Stimulated activated CD4-positive, alpha-beta T cell treated with anti-CD3 and anti-CD28 coated beads, Interleukin-1b, Interleukin-23, amount 100 ng/mL, for 48 hours (primary cell): ENCODE measurements at places on chromosomes 2 and 18.

DNA sequence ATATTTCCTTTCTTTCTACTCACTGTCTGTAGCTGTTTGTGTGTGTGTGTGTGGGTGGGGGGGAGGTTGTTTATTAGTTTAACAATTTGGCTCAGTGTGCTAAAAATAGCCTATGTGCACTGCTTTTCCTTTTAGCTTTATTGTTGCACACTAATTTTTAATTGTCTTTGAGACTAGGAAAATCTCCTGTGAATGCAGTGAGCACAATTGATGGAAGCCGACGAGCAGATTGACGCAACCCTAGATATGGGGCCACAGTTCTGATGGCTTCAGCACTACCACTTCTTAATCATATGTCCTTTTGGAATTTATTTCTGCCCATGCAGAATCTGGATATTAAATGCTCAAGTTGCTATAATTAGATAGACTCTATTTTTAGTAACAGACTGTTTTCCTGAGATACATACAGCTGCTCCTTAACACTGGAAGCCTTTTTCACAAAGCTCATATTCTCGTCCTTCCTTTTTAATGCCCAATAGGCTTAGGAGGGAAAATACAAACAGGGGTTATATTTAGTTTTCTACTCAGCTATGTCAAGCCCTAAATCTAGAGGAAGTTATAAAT is 109.1 kb downstream of the IRS1 start:
- no peak for DNase-seq

DNA sequence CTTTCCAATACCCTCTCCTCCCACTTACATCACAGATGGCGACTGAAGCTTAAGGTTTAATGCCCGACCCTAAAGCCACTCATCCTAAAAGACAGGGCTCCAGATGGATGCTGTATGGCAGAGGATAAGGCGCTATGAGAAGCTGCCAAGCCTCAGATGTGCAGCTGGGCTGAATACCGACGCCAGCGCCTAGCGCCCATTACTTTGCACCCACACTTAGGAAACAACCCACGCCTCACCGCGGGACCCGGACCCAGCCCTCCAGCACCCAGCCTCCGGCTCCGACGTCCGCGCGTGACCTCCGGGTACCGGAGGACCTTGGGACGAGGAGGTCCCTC is 335 bp downstream of the TRAK2 start:
- DNase-seq, result no peak

- DNase-seq, result no peak
Observed at GRCh38 chr2:9261231-9261883, 54.7 kb downstream of the ASAP2 start.

GRCh38 chr2:68653538-68653982 is 10.2 kb downstream of the PROKR1 start:
- peak; percentile 51 for DNase-seq

DNA sequence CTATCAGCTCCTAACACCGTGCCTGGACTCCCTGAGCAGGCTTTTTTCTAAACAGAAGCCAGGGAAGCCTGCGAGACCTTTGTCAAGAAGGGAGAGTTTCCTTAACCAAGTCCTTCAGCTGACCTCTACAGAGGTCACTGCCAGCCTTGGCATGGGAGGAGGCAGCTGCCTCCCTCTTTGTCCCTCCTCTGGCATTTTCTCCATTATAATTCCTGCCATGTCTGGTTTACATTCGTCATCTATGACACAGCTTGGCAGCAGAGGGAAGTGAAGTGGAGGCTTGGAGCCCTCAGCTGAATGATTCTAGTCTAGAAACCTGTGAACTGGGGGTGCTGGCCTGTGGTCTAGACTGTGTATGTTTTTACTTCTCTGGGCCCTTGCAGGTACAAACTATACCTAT is 22.5 kb downstream of the LIPG start:
- DNase-seq, result no peak

- DNase-seq, result no peak
Observed at GRCh38 chr18:369224-370015, 101.6 kb upstream of the THOC1 start.

DNA sequence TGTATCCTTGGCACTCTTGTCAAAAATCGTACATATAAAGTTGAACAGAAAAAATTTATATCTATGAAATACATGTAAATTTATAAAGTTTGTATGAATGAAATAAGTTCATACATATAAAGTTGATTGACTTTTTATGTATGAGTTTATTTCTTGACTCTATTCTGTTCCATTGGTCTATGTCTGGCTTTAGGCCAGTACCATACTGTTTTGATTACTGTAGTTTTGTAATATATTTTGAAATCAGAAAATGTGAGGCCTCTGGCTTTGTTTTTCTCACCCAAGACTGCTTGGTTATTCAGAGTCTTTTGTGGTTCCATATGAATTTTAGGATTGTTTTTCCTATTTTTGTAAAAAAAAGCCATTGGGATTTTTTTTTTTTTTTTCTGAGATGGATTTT is 41.8 kb upstream of the SP9 start:
- no peak for DNase-seq

DNA sequence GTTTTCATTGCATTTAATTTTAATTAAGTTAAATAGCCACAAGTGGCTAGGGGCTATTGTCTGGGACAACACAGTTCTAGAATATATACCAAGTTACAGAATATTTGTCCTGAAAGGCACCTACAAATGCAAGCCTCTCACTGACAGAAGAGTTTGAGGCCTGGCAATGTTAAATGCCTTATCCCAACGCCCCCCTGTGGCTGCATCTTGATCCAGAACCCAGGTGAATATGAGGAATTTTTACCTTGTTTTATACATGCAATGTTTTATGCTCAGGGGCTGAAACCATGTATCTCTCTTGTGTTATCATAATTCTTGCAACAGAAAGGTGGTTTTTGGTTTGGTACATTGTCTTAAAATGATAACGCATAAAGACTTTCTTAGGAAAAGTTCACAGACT is 71.8 kb upstream of the SEC11C start:
- peak; percentile 12 for DNase-seq

GRCh38 chr2:31986906-31987305 is 23.9 kb downstream of the MEMO1 start:
- no peak for DNase-seq

- peak; percentile 8 for DNase-seq
Observed at GRCh38 chr2:5915881-5916310, 223.7 kb downstream of the SOX11 start.

- DNase-seq, result no peak
Observed at GRCh38 chr18:3279201-3280185, 17.6 kb downstream of the MYL12B start.

DNA sequence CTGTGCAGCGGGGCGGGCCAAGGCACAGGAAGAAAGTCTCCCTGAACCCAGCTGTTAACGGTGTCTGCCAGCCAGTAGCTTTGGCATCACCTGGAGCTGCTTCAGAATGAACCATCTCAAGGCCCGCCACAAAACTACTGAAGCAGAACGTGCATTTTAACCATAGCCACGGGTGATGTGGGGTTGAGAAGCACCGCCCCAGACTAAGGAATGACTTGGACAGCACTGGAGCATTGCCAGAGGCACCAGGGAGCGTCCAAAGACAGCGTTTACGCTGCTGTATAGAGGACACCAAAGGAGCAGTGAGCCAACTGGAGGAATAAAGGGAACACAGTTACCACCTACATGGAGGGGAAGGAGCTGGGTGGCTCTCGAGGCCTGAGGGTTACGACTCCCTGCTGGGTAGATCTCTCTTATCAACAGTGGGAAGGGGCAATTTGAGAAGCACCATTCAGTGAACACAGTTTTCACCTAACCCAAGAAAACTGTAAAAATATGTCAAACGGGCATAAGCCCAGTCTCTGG is 28.4 kb upstream of the LONRF2 start:
- DNase-seq, result no peak

DNA sequence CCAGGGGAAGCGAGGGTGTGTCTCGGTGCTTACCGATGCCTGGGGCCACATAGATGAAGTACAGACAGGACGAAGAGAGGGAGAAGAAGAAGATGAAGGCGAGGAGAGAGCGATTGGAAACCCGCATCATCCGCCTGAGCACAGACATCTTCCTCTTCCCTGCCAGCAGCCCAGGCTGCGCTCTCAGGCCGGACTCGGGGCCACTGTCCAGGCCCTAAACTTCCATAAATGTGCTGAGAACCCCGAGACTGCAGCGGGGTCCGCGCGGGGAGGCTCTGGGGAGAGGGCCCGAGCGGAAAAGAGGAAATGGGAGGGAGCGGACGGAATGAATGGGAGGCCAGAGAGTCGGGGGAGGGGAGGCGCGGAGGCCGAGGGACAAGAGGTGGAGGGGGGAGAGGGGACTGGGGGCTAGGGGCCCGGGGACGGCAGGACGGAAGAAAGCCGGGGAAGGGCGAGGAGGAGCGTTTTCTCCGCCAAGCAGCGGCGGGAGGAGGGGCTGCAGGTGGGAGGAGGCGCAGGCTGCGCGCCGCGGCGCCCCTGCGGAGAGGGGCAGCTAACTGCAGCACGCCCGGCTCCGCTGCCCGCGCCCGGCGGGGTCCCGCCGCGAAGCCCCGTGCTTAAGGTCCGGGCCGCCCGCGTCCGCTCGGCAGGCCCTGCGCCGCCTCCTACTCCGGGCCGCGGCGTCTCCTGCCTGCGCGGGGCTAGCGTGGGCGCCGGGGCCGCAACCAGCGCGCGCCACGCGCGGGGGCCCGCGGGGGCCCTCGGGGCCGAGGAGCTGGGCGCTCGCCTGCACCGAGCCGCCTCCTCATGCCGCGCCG is at the start of gene B4GALT6:
TSS of gene B4GALT6 (minus strand) at position 303 of the 818 bp plus-strand sequence. CDS start at position 148, 155 bp downstream.
- peak; percentile 9 for DNase-seq

DNA sequence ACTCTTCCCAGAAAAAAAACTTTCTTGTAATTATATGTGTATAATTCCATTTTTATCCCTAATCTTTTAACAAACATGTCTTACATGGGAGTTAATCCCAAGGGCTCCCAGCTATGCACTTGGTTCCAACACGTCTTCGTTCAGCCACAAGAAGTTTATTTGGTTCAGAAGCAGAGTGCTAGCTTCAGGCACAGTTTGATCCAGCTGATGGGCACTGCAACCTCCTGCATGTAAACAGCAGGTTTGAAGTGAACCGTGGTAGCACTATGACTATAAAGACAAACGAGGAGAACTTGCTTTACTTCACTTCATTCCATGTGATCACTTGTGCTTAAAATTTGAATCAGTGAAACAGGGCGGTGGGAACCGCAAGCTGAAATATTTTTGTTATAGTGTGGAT is 7.0 kb upstream of the RNASEH1 start:
- no peak for DNase-seq

GRCh38 chr18:63074981-63075404 is 244.6 kb downstream of the BCL2 start:
- peak; percentile 55 for DNase-seq

DNA sequence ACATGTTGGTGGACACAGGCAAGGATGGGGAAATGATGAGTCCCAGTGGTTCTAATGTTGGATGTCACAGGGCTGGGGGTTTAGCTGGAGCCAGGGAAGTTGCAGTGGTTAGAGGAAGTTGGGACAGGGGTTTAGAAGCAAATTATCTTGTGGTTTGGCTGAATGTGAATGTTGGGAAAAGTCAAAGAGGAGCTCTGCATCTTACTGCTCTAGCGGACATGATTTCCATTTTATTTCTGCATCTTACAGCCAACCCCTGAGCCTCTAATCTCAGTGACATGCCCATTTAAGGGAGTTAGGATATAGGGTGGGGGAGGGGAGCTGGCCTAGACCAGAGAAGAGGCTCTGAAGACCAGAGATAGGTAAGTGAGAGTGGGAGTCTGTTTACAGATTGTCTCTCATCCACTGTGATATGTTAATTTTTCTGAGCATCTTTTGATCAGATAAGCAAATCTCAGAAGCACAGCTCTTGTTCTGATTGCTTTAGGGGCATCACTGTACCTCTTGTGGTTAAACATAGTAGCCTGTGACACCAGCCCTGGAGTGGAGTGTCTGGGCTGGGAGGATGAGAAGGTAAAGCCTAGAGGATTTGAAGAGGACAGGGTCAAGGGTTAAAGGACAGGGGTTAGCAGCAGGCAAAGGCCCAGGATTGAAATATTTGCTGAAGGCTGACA is 43.6 kb downstream of the SETBP1 start:
- DNase-seq, result peak; percentile 17

GRCh38 chr2:218344090-218344754 is 12.4 kb upstream of the CATIP start:
- DNase-seq, result no peak

DNA sequence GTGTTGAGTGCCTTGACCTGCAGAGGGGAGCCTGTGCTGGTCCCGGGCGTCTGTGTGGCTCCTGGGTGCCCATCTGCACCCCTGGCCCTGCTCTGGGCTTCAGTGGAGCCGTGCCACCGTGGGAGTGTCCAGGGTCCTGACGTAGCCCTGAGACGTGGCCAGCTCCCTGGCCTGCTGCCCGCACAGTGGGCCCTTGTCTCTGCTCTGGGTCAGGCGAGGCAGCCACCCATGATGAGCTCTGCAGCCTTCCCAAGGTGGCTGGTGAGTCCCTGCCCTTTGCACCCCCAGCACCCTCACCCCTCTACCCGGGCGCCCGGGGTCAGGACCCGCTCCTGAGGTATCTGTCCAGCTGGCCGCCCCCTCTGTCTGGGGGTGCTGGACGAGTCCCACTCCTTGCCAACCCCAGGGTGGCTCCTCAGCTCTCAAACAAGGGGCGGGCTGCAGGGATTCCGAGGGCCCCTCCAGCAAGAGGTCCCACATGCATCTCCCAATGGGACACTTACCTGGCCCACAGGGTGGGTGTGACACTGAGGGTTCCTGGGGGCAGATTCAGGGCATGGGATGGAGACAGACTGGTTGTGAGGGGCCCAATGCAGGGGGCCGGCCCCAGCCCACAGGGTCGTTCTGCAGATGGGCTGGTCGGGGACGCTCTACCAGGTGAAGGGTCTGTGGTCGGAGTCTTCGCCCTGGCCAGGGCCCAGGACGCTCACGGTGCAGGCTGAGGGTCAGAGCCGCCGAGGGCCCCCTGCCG is 2.4 kb downstream of the NEU4 start:
- no peak for DNase-seq

GRCh38 chr2:6951046-6951445 is 33.8 kb downstream of the RNF144A start:
- no peak for DNase-seq

- DNase-seq, result no peak
Observed at GRCh38 chr2:199485732-199486335, 28.1 kb upstream of the SATB2 start.

GRCh38 chr2:177598326-177599138 is 206.0 kb downstream of the AGPS start:
- DNase-seq, result no peak

- no peak for DNase-seq
Observed at GRCh38 chr2:63300835-63301234, 250.2 kb downstream of the OTX1 start.

DNA sequence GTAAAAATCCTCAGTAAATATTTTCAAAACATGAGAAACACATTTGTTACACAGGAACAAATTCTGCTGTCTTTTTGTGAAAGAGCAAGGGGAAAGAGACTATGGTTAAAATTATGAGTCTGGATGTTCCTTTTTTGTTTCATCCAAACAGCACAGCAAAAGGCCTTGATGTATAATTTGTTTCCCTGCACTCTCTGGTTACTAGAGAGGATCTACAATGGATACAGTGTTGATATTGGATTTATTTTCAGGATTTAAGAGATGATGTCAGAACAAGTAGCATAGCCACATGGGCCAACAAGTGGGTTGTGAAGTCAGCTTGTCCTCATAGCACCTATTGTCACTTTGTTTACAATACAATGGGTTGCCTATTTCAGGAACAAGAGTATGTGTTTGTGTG is 11.3 kb upstream of the ERBB4 start:
- DNase-seq, result no peak
